BE2C (cell line): ENCODE measurements at places on chromosomes 16 and 17.

DNA sequence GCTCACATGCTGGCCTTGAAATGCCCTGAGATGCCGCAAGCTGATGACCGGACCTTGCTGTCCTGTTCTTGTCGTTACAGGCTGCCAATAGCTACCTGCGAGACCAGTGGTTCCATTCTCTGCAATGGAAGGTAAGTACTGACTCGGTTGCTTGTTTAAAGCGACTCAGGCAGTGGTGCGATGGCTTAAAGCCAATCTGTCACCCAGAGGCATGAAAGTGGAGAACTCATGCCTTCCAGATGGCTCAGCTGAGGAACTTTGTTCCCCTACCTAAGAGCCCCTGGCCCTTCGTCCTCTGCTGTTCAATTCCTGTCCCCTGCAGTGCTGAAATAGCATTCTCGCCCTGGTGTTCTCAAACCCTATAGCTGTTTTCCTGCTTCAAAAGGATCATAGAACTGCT is 158.3 kb upstream of the PLCG2 start:
- no peak for DNase-seq

GRCh38 chr16:3548445-3548844 is 28.8 kb downstream of the NLRC3 start:
- DNase-seq, result no peak

- no peak for DNase-seq
Observed at GRCh38 chr17:31721291-31722025, 137.6 kb downstream of the COPRS start.

DNA sequence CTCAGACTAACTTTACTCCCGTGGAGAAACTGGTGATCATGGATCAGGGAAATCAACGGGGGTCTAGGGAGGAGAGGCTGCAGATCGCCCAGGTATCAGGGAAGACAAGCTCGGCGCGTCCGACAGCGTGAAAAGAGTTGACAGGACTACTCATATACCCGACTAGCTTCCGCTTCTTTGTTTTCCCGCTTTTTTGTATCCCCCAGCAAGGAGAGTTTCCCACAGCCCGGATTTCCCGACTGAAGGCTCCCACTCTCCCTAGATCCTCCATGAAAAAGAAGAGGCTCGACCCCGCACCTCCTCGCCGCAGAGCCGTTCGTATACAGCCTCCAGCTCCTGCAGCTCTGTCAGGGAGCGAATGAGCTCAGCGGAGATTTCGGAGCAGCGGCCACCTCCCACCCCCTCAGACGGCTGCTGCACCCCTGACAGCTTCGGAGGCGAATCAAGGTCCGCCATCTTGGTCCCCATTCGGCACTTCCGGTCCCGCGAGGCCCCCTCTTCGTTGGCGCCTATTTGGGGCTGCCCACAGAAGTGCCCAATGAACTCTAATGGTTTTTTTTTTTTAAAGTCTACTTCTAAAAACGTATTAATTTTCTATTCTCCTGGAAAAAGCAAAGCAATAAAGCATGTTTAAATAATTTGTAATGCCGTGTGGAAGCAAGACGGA is at the start of gene COG4:
COG4 (minus strand) TSS at position 479 of the 667 bp plus-strand sequence; CDS start at position 468, 11 bp downstream.
- DNase-seq, result peak; percentile 93

DNA sequence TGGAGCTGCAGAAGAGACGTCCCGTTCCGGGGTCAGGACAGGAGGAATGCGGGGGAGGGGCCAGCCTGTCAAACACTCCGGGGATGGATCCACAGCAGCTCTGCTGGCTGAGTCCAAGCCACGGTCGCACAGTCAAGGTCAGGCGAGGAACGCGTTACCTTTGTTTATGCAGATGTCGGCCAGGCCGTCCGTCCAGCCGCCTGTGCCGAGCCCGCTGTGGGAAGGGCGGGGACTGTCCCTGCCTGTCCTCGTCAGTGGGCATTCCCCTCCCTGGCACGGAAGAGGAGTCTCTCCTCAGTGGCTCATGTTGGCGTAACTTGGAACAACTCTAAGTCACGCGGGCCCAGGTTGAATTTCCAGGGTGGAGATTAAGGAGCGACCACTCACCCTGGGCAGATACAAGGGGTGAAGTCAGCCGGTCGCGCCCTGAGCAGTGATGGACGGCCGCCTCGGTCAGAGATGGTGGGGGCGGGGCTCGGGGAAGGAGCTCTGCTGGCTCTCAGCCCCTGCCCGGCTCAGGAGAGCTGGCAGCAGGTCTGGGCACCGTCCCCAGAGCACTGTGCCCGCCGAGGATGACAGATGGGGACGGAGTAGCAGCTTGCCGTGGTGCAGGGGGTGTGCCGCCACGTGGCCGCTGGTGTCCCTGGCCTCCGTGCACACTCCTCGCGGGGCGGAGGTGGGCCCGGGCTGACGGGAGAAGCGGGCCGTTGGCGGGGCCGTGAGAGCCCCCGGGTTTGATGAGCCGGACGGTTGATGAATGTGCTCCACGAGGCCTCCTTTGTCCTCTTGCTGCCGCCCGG is 7.3 kb downstream of the CACNA1H start:
- DNase-seq, result no peak

DNA sequence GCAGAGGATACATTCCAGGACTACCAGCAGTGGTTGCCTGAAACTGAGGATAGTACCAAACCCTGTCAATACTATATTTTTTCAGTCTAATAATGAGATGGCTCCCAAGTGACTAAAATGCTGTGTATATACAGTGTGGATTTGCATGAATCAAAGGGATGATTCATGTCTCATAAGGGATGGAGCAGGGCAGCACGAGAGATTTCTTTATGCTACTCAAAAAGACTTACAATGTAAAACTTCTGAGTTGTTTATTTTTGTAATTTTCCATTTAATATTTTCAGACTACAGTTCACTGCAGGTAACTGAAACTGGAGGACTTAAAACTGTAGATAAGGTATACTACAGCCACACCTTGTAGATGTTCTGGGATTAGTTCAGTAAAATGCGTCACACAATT is 674.7 kb upstream of the SALL1 start:
- DNase-seq, result no peak

GRCh38 chr16:24909856-24910255 is 64.1 kb downstream of the SLC5A11 start:
- DNase-seq, result no peak

- no peak for DNase-seq
Observed at GRCh38 chr17:41287050-41287449, 11.6 kb downstream of the KRTAP9-7 start.

GRCh38 chr16:715477-716199 is 720 bp downstream of the METRN start:
- peak; percentile 79 for DNase-seq

DNA sequence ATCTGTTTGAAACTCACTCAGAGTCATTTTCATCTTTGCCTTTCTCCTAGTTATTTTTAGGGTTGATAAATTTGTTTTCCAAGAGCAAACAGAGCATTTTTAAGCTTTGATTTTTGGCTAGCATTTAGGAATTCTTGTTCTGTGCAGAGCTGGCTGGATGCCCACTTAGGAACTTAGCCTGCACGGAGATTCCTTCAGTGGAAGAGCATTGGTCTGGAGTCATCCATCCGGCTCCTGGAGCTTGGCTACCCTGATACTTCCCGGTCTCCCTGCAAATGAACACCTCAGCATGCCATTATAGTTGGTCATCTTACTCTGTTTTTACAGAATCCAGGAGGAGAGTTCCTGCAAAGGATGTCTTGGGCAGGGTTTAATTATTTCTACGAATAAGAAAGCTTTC is 57.1 kb downstream of the SPECC1 start:
- DNase-seq, result no peak

DNA sequence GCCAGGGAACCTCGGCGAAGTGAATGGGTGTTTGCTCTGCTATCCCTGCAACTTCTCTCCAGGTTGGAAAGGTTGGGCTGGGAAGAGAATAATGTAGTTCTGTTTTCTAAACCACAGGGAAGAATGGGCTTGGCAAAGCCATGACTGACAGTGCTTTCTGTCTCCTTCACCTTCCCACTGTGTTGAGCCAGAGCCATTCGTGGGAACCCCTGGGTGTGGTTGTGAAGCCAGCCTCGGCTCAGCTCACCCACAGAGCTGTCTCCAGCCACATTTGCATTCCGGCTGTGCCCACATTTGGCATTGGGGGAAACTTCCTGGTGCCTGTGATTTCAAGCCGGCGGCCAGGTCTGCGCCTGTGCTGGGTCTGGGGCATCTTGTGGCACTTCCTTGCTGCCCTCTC is 39.9 kb downstream of the BAIAP2 start:
- no peak for DNase-seq

GRCh38 chr17:81311946-81312345 is 16.8 kb upstream of the SLC38A10 start:
- DNase-seq, result no peak

- DNase-seq, result no peak
Observed at GRCh38 chr17:33986088-33986487, 269.0 kb upstream of the CCL2 start.

DNA sequence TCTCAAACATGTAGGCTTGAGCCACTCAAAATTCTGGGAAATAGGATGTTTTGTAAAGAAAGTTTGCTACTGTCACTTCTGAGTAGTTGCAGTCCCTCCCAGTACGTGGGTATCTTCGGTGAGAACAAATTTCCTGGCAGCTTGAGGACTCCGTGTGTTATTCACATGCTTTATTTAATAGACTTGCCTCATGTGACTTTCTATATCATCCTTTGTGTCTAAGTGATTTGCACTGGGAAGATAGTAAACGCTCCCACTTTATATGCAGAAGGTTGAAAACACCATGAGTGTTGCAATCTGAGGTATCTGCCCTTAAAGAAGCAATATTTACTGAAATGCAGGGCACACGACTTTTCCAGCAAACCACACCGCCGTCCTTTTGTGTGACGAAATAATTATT is 643.7 kb downstream of the MAF start:
- DNase-seq, result no peak

GRCh38 chr16:72199761-72200337 is 27.9 kb upstream of the PMFBP1 start:
- DNase-seq, result peak; percentile 25

DNA sequence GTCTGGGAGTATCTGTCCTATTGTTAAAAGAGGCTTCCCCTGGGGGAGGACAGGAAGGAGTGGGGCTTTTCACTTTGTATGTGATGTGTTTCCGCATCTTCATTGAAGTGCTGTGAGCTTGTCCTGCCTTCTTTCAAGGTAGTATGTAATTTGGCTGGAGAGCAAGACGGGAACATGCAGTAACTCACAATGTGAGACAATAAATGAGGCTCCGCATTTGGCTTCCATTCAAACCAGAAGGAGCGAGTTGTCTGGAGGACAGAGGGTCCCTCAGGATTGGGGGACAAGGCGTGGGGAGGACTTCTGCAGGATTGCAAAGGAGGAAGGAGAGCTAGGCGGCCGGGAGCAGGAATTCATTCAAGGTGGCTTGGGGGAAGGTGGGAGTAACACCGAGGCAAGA is 203.5 kb downstream of the RBFOX3 start:
- DNase-seq, result no peak

DNA sequence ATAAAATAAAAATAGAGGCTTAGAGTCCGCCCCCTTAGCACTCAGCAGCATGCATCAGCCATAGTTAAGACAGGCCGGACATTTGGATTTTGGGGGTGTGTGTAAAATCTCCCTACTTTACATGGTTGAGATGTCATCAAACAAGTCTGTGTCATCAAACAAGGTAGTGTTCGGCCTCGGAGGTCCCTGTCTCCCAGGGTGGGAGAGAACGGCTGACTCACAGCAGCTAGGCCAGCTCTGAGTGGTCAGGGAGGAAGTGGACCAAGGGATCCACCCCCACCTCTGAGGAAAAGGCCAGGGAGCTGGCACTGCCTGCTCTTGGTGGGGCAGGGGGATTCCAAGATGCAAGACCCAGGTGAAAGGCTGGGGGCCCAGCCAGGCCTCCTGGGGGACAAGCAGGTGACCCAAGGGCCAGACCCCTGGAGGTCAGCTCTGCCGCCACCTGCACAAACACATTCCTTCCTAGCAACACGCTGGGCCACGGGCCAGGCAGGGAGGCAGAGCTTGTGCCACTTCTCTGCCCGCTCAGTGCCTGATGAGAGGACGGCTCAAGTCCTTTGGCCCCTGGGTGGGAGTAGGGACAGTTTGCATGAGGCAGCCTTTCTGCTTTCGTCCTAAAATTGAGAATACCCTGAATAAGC is 28.5 kb downstream of the KIFC3 start:
- DNase-seq, result no peak

GRCh38 chr16:67846063-67846319 is 742 bp upstream of the NUTF2 start:
- DNase-seq, result no peak

DNA sequence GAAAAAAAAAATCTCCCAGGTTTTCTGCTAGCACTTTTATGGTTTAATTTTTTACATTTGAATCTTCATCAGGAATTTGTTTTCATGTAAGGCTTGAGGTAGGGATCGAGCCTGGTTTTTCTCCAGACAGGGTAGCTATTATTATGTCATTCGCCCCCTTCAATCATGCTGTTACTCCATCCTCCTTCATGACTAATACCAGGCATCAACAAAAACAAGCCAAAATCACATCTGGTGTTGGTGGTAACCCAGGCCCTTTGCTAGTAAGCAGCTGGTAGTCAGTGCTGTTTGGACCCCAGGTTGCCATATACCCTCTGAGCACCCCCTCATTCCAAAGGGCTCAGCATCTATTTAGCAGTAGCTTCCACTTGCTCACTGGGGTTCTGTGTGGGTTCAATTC is 29.5 kb downstream of the DRC3 start:
- DNase-seq, result no peak

DNA sequence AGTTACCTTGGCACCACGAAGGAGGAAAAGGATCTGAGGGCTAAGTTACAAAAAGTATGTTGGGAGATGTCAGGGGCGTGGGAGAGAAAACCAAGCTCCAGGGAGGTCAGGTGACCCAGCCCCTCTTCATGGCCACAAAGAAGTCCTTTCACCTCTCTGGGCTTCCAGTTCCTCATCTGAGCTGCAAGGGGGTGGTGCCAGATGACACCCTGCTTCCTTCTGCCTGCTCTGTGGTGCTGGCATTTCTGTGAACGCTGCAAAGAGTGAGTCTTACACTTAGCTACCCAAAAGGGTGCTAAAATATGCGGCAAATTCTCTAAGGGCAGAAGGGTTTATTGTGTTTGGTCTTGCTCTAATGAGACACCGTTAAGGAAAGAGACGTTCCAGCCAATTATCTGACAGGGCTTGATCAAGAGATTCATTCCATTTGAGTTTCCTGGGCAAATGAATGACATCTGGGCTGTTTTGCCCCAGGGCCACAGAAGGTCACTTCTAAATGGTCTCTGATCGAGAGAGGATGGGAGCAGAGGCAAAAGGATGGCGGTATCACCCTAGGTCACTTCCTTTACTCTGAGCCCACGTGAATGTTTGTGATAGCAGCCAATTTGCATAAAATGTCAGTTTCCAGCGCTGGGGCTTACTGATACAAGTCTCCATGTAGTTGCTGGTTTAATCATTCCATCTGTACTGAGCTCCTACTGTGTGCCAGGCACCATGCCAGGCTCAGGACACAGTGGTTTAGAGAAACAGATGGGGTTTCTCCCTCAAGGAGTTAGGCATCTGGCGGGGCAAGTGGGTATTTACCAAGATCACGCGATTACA is 210.2 kb downstream of the KATNIP start:
- DNase-seq, result no peak

DNA sequence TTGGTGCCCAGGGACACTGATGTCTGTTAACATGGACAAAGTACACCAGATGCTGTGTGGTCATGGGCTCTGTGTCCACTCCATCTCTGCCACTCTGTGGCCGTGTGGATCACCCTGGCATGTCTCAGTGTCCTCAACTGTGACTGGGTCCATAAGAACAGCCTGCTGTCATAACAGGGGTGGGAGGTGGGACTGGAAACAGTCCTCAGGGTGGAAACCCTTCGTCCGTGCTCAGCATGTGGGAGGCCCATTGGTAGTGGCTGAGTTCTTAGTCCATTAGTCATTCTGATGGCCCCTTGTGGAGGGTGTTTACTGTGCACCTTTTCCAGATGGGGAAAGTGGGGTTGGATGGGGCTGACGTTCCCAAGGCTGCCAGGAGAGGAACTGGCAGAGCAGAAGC is 12.8 kb downstream of the FLYWCH2 start:
- DNase-seq, result no peak

- peak; percentile 73 for DNase-seq
Observed at GRCh38 chr16:53071748-53072301, 17.0 kb downstream of the CHD9 start.
